Effector CD4-positive, alpha-beta T cell (primary cell): ENCODE measurements at places on chromosomes 7 and 10.

GRCh38 chr10:570628-571163, 118.8 kb downstream of the DIP2C start:
- no peak for DNase-seq

GRCh38 chr10:124545351-124546054, 83.9 kb downstream of the LHPP start:
- DNase-seq = no peak

GRCh38 chr10:110434489-110435096, 63.1 kb upstream of the DUSP5 start:
- no peak for DNase-seq

DNA sequence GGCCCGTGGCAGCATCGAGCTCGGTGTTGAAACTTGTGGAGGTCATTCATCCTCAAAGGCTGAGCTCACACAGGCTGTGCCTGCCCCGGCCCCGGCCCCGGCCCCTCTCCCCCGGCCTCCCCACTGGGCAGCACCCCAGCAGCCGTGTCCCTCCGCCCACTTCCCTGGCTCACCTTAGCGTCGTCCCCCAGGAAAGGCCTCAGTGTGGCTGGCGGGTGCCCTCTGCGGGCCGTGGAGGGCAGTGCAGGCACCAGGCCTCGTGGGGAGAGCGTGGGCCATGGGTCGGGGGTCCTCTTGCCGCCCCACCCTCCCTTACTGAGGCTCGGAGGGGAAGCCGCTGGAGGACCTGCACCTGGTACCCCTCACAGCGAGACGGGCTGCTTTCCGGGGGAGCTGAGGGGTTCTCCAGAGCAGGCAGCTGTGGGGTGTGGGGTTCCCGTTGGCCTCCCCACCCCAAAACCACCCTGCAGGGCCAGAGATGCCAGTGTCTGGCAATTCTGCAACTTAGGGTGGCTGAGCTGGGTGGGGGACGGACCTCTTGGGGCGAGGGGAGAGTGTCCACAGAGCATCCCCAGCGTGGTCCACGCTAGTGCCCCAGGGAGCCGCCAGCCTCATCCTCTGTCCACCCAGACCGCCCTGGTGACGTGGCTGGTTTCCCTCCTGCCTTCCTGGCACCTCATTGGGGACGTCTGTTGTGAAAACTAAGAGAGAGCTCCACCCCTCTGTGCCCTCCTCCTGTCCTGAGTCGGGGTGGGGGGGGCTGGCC, 44.2 kb upstream of the DPYSL4 start:
- DNase-seq = peak; percentile 37

DNA sequence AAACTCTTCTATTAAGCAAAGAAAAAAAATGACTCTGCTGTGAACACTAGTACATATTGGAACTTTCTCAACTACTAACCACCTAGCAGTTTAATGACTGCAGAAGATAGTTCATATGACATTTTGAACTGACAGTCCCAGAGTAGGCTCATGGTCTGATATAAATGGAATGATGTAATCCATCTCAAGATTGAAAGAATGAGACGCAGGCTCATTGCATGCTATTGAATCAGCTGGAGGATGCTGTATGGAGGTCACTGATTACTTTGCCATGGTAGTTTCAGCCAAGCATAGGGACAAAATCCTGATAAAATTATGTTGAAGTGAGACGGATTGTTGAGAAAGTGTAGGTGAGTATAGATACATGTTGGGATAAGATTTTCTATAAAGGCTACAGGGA, 217.6 kb upstream of the SEMA3E start:
- DNase-seq = no peak

DNA sequence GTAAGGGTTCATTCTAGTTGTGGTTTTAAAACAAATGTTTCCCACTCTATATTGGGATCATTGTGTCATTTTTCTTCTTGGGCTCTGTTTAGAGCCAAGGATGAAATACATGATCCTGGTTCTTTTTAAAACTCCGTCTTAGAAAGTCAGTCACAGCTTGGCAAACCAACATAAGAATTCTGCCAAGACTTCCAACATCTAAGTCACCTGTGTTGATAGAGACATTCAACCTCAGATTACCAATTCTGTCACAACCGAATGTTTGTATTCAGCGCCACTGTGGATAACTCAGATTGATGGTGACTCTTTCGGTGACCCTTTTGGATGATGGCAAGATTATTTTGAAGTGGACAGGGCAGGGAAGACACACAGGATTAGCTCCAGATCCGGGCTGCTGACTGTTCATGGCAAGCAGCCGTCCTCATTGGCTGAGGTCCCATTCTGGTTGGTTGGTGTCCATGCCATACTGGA, 255.4 kb downstream of the ARHGAP21 start:
- no peak for DNase-seq

- no peak for DNase-seq
Measured at GRCh38 chr10:125159932-125160855, at the start of gene CTBP2. TSS of gene CTBP2 (minus strand) at chr10:125160563.

DNA sequence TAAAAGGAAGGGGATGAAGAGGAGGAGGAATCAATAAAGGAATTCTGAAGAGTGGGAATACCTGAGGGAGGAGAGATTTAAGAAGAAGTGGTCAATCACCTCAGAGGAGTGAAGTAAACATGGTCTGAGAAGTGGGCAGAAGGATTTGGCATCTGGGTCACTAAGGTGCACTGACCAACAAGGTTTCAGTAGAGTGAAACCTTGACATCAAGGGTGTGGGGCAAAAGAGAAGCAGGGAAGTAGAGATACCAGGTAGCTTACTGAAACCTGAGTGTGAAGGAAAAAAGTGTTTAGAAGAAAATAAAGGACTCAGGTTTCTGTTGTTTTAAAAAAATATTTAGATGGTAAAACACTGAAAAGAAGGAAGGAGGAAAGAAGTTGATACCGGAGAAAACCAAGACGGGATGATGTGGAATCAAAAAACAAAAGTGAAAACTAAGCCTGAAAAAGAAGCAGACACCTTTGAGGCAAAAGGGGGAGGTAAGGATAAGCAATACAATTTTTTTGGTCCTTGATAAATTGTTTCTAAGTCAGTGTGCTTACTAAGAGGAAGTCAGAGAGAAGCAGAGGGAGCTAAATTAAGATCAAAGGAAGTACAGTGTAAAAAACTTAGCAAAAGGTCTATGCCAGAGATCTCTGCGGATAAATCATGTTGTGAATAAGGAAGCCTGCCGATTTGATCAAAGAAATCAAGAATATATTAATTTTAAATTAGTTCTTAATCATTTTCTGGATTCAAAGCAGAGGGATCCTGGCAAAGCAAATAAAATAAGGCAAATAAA, 137.2 kb upstream of the GPR22 start:
- no peak for DNase-seq

DNA sequence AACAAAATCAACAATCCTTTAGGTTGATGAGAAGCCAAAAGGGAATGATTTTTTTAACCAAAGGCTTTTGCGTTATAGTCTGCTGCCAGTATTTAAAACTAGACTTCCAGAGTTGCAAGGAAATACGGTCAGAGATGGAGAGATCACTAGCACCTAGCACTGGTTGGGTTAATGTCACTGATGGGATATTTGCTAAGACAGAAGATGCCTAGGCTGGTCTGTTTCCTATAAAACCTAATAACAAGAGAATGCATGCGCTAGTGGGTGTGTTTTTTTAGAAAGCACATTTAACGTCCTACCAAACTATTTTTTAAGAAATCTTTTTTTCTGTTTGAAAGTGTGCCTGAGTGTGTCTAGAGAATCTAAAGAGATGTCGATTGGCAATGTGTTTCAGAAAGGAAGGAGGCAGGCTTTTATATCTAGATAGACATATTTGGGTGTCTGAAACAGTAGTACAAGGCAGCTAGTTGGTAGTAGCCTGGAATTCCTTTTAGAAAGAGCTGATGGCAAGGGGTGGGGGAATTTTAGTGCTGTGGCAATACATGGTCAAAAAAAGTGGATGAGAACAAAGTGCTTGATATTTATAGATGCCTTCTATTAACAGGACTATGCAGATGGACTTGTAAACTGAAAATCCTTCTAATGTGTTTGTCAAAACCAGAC, 863 bp downstream of the CALD1 start:
- DNase-seq = no peak

GRCh38 chr7:94264756-94265155, 129.9 kb upstream of the COL1A2 start:
- DNase-seq = no peak

DNA sequence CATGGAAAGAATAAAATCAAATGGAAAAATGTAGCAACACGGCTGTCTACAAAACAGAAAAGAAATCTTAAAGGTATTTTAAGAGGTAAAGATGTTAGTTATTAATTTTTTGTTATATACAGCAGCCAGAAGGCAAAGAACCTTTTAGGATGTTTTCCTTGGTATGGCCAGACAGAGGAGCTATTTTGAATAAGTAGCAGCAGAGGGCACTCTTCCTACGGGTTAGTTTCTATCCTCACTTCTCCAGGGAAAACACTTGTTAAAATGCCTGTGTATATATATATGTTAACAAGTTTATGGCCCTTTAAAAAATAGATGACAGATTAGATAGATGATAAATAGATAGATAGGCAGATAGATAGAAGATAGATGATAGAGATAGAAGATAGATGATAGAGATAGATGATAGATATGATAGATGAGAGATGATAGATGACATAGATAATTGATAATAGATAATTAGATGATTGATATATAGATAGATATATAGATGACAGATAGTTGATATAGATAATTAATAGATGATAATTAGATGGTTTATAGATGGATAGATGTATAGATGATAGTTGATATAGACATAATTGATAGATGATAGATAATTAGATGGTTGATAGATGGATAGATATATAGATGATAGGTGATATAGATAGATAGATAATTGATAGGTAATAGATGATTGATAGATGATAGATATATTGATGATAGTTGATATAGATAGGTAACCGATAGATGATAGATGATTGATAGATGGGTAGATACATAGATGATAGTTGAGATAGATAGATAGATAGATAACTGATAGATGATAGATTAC, 57.8 kb upstream of the WIPF3 start:
- no peak for DNase-seq

- no peak for DNase-seq
Measured at GRCh38 chr10:14478604-14479003, 147.9 kb upstream of the FRMD4A start.

DNA sequence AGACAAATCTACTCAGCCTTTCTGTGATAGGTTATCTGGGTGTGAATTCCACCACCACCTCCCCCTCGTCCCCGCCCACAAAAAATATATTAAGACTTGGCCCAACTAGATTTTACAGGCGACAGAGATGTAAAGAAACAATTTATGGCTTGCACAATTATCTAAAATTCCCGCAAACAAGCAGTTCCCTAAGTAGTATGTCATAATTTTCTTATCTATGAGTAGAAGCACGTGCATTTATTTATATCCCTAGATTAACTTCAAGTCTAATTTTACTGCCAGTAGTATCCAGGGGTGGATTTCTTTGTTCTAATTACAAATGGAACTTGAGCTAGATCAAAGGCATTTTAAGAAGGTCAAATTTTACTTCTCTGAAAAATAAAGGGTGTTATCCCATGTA, 1.7 kb downstream of the TSPAN12 start:
- no peak for DNase-seq

- no peak for DNase-seq
Measured at GRCh38 chr7:129664029-129665012, 52.8 kb downstream of the NRF1 start.

GRCh38 chr10:80081801-80082750, 3.6 kb downstream of the TMEM254 start:
- DNase-seq = no peak

- DNase-seq = no peak
Measured at GRCh38 chr10:133125901-133126300, 34.1 kb upstream of the KNDC1 start.

DNA sequence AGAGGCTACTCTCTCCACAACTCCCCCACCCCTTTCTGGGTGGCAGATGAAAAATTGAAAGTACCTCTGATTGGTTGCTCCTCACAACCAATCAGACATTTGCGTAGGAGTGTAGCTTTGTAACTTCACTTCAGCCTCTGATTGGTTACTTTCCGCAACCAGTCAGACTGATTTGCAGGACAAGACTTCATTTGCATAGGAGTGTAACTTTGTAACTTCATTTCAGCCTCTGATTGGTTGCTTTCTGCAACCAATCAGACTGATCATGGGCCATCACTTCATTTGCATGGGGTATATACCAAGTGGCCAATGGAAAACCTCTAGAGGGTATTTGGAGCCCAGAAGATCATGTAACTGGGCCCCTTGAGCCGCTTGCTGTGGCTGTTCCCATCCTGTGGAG, 25.6 kb downstream of the CDNF start:
- DNase-seq = no peak

GRCh38 chr7:137592232-137592896, 248.8 kb upstream of the PTN start:
- DNase-seq = no peak

GRCh38 chr7:1637155-1637554, 32.9 kb upstream of the ELFN1 start:
- DNase-seq = no peak

DNA sequence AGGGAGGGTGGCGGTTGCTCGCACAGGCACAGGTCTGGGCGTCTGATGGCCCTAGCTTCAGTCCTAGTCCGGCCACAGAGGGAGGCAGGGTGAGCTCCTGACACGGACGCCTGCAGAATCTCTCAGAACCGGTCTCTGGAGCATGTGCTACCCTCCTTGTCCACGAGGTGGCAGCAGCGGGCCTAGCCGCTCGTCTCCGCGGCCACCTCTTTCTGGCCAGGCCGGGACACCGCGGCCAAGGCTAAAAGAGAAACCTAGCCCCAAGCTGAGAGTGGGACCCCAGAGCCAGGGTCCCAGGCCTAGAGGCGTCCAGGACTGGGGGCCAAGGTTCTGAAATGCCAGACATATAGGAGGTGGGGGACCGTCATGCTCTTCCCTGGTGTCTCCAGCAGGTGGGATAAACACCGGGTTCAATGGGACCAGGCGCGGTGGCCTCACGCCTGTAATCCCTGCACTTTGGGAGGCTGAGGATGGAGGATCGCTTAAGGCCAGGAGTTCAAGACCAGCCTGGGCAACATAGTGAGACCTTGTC, 3.2 kb upstream of the LAT2 start:
- peak; percentile 75 for DNase-seq

DNA sequence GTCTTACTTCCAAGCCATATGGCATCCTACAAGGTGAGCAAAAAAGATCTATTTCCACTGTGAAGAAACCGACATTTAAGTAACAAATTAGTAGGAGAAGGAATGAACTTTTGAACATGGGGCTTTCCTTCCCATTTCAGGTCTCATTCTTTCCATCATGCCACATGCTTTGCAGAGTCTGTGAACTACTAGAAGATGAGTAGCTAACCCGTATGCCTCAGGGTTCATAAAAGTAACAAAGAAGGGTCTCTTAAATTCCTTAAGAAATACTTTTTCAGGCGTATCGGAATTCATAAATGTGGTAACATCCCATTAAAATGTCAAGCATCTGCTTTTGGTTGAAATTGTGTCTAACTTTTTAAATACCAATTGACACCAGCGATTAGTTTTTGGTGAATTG, 81.3 kb upstream of the TNS3 start:
- DNase-seq = no peak

- no peak for DNase-seq
Measured at GRCh38 chr7:149409895-149410294, 51.0 kb downstream of the ZNF777 start.

- no peak for DNase-seq
Measured at GRCh38 chr10:101493782-101494281, 94.2 kb downstream of the POLL start.

- no peak for DNase-seq
Measured at GRCh38 chr10:107166403-107166802, 1.9 kb upstream of the SORCS1 start.

GRCh38 chr7:47574482-47575329, 7.2 kb downstream of the TNS3 start:
- no peak for DNase-seq

GRCh38 chr7:24251568-24251967, 32.4 kb upstream of the NPY start:
- DNase-seq = no peak
